ENCODE measurements at places on chromosomes 4 and X.

GRCh38 chr4:138398322-138398721 lies 156.2 kb upstream of the SLC7A11 start:
- DNase-seq, result no peak

GRCh38 chr4:187547316-187547715 lies 448.3 kb upstream of the ZFP42 start:
- DNase-seq, result no peak

DNA sequence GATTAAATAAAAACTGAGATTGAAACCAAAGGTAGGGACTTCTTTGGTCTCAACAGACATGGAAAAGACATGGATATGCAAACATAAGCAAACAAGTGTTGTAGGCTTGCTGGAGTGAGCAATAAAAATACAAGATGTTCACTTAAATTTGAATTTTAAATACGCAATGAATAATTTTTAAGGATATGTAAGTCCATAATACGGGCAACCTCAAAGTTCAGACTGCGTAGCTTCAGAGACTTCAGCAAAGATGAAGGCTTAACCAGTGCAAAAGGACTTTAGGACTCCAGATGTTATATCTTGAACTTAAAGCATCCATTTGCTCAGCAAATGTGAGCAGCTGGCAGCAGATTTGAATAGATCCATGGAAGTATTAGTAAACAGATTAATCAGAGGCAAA lies 549.3 kb downstream of the ARAP2 start:
- DNase-seq, result no peak

- DNase-seq, result no peak
Measured at GRCh38 chr4:3386526-3386925, 55.2 kb upstream of the HGFAC start.

DNA sequence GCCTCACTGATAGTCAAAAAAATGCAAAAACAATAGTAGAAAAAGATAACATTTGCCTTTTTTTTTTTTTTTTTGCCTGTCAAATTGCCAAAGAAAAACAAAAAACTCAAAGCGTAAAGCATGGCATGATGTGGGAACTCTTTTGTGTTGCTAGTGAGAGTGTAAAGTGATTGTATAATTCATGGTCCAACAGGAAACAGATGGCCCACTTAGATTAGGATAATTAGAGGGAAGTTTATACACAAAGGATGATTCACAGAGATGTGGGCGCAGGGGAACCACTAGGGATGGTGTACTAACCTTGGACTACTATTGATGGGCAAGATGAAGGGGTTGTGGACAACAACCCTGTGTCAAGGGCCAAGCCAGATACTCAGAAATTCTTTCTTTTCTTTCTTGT lies 16.4 kb downstream of the MCUB start:
- DNase-seq, result no peak

GRCh38 chr4:161428180-161428965 lies 735.4 kb downstream of the FSTL5 start:
- DNase-seq, result no peak

GRCh38 chrX:135707880-135708279 lies 5.6 kb upstream of the CT45A1 start:
- peak; percentile 42 for DNase-seq

DNA sequence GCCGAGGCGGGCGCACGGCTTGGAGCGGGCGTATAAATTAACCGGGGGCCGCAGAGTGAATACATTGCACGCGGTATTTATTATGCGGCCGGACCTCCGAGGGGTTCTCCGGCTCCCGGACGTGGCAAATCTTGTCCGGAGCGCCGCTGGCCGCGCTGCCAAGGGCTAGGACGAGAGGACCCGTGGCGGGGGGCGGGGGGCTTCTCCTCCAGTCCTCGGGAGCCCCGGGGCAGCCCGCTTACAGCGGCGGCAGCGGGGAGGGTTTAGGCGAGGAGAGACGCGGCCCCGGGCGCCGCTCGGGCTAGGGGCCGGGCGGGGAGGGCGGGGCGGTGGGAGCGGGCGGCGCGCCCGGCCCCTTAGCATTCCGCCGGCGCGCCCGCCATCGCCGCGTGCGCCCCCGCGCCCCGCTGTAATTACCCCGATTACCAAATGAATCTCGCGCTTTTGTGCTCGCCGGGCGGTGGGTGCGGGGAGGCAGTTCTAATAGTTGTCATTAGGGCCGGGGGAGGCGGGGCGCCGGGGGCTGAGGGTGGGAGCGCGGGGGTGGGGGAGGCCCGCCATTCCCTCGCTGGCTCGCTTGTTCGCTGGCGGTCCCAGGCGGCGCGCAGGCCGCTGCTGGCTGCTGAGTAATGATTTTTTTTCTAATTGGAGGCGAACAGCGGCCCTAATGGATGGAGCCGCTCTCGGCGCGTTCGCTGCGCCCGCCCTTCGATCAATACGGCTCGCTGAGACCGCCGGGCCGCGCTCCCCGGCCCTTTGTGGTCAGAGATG lies 276.6 kb downstream of the BCOR start:
- no peak for DNase-seq

DNA sequence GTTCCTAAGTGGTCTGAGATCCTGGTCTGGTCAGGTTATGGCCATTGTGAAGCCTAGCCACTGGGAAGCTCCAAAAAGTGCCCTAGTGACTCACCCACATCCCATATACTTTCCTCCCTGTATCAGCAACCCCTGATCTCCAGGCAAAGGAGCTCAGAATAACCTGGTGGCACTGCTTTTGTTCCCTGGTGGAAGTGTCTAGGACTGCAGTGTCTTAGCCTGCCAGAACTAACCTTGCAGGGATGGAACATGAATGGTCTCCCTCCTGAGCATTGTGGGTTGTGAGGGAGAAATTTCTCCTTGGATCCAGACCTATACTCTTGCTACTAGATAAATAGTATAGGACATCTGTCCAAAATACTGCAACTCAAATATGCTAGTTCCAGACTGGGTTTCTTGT lies 27.9 kb upstream of the WDR1 start:
- DNase-seq, result no peak

DNA sequence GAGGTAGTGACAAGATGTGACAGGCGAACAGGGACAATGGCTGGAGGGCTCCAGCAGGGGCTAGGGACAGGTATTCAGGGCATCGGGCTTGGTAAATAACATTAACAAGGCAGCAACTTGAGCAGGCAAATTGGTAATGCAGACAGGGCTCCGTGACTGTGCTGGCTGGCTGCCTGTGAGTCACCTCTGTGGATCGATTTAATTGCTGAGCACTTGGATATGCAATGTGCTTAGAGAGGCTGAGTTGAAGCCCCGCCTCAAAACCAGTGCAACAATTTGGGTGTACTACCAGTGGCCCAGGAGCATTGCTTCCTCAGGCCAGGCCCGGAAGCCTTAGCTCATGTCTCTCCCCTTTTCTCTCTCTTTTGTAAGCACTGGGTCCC lies 19.5 kb downstream of the CNGA2 start:
- no peak for DNase-seq

DNA sequence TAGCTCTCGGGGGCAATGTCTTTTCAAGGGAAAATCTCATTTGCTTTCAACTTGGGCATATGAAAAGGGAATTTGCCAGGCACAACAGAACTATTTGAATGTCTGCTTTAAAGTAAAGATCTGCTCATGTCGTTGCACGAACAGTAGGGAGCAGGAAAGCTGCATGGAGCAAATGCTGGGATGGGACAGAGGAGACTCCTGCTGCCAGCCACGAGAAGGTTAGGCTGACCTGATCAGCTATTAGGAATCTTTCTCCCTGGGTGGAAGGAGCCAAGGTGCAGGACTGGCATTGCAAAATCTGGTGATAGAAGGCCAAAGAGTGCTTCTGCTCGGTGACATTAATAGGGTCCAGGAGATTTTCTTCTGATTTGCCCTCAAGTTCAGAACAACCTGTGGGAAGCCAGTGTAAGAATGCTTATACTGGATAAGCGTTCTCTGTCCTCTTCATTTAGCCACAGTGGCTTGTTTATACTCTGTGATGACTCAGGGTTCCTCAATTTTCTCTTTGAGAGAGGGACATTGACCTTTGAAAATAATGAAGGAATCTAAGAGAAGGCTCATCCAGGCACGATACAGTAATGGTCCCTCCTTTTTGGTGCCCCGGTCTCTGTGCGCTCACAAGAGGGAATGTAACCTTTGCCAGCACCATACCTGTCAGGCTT lies 22.9 kb downstream of the FHL1 start:
- no peak for DNase-seq

DNA sequence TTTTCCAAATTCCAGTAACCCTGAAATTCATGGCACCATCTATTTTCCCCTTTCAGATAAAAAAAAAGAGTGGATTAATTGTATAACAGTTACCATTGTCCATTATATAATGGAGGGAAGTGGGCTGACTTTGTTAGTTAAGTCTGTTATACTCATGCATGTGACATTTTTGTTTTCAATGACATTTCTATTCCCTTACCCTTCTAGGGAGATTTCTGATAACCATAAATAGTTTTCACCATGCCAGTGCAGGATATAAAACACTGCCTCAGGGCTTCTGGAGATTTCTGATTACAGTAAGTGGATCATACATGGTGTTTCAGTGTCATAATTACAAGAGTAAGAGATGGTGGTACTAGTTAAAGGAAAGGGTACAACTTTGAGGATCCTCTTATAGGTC lies 45.5 kb downstream of the SUPT20HL1 start:
- DNase-seq, result no peak

GRCh38 chr4:43113196-43113595 lies 220.7 kb downstream of the GRXCR1 start:
- DNase-seq, result no peak

DNA sequence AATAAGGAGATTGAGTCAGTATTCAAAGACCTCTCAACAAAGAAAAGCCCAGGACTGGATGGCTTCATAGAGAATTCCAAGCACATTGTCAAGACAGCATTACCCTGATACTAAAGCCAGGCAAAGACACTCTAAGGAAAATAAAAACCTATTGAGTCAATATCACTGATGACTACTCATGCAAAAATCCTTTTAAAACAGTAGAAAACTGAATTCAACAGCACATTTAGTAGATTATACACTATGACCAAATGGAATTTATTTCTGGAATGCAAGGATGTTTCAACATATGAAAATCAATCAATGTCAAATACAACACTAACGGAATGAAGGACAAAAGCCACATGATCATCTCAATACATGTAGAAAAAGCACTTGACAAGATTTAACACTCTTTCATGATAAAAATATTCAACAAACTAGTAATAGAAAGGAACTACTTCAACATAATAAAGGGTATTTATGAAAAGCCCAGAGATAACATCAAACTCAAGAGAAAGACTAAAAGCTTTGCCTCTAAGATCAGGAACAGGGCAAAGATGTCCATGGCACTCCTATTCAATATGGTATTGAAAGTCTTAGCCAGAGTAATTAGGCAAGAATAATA lies 633.3 kb downstream of the ANKRD50 start:
- no peak for DNase-seq

GRCh38 chr4:99855678-99856077 lies 38.5 kb downstream of the LAMTOR3 start:
- DNase-seq, result peak; percentile 71

- no peak for DNase-seq
Measured at GRCh38 chr4:39855909-39856512, 121.7 kb downstream of the PDS5A start.

- no peak for DNase-seq
Measured at GRCh38 chrX:74534569-74535038, 79.8 kb downstream of the RLIM start.

GRCh38 chrX:80667967-80668366 lies 141.7 kb downstream of the BRWD3 start:
- DNase-seq, result no peak

DNA sequence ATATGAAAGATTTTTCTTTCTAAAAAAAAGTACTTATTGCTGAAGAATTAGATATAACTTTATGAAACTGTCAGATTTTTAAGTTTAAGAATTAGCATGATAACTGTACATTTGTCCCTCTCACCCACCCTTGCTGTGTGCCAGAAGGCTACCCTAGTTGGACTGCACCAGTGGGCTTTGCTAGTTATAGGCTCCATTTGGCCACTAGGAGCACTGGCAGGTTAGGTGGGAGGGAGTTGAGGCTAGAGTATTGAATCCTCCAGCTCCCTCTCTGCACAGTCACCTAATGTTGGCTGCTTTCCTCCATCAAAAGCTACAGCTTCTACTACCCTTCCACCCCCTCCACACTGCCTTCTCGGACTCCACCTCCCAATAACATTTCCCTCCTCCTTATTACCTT lies 84.2 kb downstream of the TASL start:
- DNase-seq, result no peak

DNA sequence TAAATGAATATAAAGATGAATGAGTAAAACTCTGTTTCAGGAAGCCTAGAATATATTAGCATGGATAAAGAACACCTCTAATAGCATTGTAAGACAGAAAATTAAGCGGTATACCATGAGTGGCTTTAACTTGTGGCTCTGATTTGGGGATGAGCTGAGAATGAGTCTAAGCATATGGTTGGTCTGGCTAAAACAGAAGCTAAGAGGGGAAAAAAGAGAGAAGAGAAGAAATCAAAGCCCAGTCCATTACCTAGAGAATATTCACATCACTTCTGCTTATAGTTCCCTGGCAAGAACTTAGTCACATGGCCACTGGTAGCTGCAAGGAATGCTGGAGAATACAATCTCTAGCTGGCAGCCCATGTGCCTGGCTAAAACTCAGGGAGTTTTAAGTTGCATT lies 414.5 kb downstream of the PRDM5 start:
- DNase-seq, result no peak

GRCh38 chrX:94455782-94456181 lies 781.8 kb downstream of the FAM133A start:
- no peak for DNase-seq

- no peak for DNase-seq
Measured at GRCh38 chrX:132270699-132271098, 51.5 kb upstream of the RAP2C start.

DNA sequence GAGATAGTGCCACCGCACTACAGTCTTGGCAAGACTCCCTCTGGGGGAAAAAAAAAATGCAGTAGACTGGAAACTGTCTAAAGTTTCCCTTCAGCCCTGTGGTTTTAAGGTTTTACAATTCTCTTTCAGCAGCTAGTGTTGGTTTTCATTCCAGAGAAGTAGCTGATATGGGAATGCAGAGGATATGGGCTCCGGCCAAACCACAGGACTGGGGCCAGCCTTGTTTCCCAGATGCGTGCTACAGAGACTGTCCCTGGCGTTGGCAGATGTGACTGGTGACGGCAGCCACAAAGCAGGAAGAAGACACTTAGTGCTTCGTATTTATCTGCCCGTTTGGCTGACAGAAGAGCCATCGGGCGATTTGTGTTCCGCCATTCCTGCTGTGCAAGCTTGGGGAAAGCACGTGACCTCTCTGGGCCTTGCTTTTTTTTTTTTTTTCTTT lies 43.2 kb downstream of the ZBTB49 start:
- no peak for DNase-seq

GRCh38 chr4:119211867-119212233 lies 663 bp upstream of the USP53 start:
- DNase-seq, result peak; percentile 70

All from MM.1S (cell line).